ENCODE measurements at places on chromosomes 13 and 19. TPM values are rescaled to one million over a fixed set of nuclear protein-coding genes. Genes with fewer than 3 reads are reported as not detected.
A peak's percentile ranks its signal among the peaks of the same experiment; 100 is the strongest.

- H3K27ac ChIP-seq: no peak overlapping the region
- H3K4me1 ChIP-seq: no peaks in the 10 kb centered on the region
- DNase-seq: no peak
- H3K36me3 ChIP-seq: no peaks in the 10 kb centered on the region
- H3K4me3 ChIP-seq: no peak overlapping the region
Observed at GRCh38 chr13:75369981-75370380, 112.0 kb downstream of the TBC1D4 start.

GRCh38 chr19:12778905-12779161, 3.5 kb upstream of the HOOK2 start:
- no peaks in the 10 kb centered on the region for H3K27me3 ChIP-seq
- H3K4me1 ChIP-seq: peaks cover 30% of the 10 kb centered on the region
- peak overlapping the region; percentile 96 for H3K27ac ChIP-seq
- DNase-seq: no peak

DNA sequence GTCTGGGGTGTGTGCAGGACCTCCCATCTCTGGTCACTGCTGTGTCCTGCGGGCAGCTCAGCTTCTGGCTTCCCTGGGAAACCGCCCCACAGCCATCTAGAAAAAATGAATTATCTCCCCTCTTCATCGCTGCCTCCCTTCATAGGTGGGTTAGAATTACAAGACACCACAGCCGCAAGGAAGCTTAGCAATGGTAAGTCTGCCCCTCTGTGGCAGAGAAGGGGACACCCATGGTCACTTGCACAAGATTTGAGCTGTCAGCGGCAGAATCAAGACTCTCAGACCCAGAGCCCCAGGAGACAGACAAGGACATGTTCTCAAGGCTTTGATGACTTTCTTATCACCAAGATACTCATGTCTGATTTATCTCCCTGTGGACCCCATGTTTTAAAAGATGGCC, 110.8 kb upstream of the PABPC3 start:
- no peaks in the 10 kb centered on the region for H3K4me1 ChIP-seq
- H3K36me3 ChIP-seq: no peaks in the 10 kb centered on the region
- no peaks in the 10 kb centered on the region for H3K27me3 ChIP-seq
- no peak for DNase-seq
- H3K4me3 ChIP-seq: no peak overlapping the region

GRCh38 chr13:99294958-99295357, 12.2 kb downstream of the GPR183 start:
- no peak overlapping the region for H3K4me3 ChIP-seq
- H3K4me1 ChIP-seq: no peaks in the 10 kb centered on the region
- no peaks in the 10 kb centered on the region for H3K27me3 ChIP-seq
- H3K27ac ChIP-seq: no peak overlapping the region
- DNase-seq: no peak

DNA sequence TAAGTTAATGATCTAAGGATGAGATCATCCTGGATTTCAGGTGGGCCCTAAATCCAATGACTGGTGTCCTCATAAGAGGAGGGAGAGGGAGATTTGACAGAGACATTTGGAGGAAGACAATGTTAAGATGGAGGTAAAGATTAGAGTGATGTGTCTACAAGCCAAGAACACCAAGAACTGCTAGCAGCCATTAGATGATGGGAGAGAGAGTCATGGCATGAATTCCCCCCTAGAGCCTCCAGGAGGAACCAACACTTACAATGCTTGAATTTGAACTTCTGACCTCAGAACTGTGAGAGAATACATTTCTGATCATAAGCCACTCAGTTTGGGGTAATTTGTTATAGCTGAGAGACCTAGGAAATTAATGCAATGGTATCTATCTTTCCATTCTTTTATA, 68.1 kb upstream of the RFXAP start:
- no peaks in the 10 kb centered on the region for H3K27me3 ChIP-seq
- no peak overlapping the region for H3K4me3 ChIP-seq
- H3K27ac ChIP-seq: no peak overlapping the region
- H3K4me1 ChIP-seq: no peaks in the 10 kb centered on the region
- no peak for DNase-seq
- H3K36me3 ChIP-seq: no peaks in the 10 kb centered on the region

DNA sequence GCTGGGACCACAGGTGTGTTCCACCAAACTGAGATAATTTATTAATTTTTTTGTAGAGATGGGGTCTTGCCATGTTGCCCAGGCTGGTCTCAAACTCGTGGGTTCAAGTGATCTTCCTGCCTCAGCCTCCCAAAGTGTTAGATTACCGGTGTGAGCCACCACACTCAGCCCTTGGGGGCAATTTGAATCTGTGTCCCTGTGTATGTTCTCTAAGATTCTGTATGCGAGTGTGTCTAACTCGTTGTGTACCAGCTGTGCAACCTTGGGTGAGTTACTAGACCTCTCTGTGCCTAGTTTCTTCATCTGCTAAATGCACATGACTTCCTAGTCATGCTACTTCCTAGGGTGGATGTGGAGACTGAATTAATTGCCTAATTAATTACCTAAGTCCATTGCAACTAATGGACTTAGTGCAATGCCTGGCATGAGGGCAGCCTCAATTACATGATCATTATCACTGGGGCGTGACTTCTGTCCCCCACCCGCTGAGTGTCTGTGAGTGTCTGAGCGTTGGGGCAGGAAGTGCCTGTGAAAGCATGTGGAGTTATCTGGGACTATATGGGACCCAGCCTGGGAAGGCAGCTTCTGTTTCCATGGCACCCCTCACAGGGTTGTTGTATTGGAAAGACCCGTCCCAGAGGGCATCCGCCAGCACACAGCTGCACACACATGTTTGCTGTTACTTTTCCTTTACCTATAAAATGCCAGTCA, 1.8 kb upstream of the NCCRP1 start:
- no peak overlapping the region for H3K27ac ChIP-seq
- no peak overlapping the region for H3K4me3 ChIP-seq
- H3K4me1 ChIP-seq: no peaks in the 10 kb centered on the region
- H3K27me3 ChIP-seq: peaks cover 13% of the 10 kb centered on the region
- no peaks in the 10 kb centered on the region for H3K36me3 ChIP-seq

- H3K36me3 ChIP-seq: no peaks in the 10 kb centered on the region
- no peaks in the 10 kb centered on the region for H3K27me3 ChIP-seq
- no peak for DNase-seq
- no peak overlapping the region for H3K4me3 ChIP-seq
- peaks cover 6% of the 10 kb centered on the region for H3K4me1 ChIP-seq
Observed at GRCh38 chr13:41012536-41012935, 6.6 kb downstream of the ELF1 start.

The RASIP1 gene
- total RNA-seq: 85.9 TPM

The NLRP9 gene
- not detected for total RNA-seq

The CKAP2 gene
- total RNA-seq: 1.2 TPM

DNA sequence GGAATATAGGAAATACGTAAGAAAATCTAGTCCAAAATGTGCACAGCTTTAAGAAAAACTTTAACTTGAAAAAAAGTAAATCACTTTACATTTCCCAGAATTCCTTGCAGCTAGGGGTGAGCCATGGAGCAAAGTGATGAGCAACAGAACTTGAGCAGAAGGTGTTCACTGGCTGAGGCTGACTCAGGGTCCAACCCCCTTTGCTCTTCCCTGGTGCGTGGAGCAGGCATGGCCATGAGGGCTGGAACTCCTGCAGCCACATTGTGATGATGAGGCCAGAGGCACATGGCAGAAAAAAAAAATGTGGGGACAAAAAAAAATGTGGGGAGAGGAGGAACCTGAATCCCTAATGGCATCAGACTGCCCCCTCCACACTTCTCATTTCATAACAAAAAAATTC, 9.9 kb upstream of the PLA2G4C start:
- H3K4me1 ChIP-seq: no peaks in the 10 kb centered on the region
- peaks cover 10% of the 10 kb centered on the region for H3K36me3 ChIP-seq
- H3K4me3 ChIP-seq: no peak overlapping the region
- DNase-seq: no peak

- no peaks in the 10 kb centered on the region for H3K27me3 ChIP-seq
- peak; percentile 56 for DNase-seq
- no peak overlapping the region for H3K27ac ChIP-seq
- no peaks in the 10 kb centered on the region for H3K4me1 ChIP-seq
- no peaks in the 10 kb centered on the region for H3K36me3 ChIP-seq
- no peak overlapping the region for H3K4me3 ChIP-seq
Observed at GRCh38 chr13:99406799-99407201, 94.5 kb upstream of the TM9SF2 start.

Measured in ascending aorta (tissue), 2 donors.